ENCODE measurements at places on chromosomes 4 and X.

- DNase-seq: no peak
Measured at GRCh38 chr4:6884341-6884870, 25.2 kb upstream of the TBC1D14 start.

- peak; percentile 82 for DNase-seq
Measured at GRCh38 chr4:118280501-118281218, 72.1 kb downstream of the PRSS12 start.

GRCh38 chr4:182142176-182143085 is 100.8 kb upstream of the TENM3 start:
- DNase-seq: no peak

- no peak for DNase-seq
Measured at GRCh38 chr4:53932796-53933610, 131.4 kb downstream of the CHIC2 start.

DNA sequence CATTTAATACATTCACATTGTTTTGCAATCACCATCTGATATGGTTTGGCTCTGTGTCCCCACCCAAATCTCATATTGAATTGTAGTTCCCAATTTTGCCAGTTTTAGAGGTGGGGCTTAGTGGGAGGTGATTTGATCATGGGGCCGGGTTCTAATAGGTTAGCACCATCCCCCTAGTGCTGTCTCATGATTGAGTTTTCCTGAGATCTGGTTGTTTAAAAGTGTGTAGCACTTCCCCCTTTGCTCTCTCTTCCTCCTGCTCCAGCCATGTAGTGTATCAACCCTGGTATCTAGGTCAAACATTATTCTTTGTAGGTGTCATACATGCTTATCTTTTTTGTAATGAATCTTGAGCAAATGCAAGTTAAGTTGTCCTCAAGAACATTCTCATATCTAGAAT is 83.3 kb upstream of the KIT start:
- DNase-seq: no peak

DNA sequence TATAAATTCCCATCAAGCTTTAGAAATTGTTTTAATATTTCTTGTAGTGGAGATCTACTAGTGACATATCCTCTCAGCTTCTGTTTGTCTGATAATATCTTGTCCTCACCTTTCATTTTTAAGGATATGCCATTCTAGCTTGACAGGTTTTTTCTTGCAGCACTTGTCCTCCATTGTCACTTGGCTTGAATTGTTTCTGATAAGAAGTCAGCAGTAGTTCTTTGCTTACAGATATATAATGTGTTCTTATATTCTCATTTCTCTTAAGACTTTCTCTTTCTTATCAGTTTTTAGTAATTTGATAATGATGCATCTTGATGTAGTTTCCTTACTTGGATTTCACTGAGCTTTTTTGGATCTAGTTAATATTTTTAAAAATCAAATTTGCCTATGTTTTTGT is 120.6 kb upstream of the NUDT6 start:
- peak; percentile 14 for DNase-seq

GRCh38 chr4:34676400-34676799 is 1567.9 kb downstream of the ARAP2 start:
- no peak for DNase-seq

DNA sequence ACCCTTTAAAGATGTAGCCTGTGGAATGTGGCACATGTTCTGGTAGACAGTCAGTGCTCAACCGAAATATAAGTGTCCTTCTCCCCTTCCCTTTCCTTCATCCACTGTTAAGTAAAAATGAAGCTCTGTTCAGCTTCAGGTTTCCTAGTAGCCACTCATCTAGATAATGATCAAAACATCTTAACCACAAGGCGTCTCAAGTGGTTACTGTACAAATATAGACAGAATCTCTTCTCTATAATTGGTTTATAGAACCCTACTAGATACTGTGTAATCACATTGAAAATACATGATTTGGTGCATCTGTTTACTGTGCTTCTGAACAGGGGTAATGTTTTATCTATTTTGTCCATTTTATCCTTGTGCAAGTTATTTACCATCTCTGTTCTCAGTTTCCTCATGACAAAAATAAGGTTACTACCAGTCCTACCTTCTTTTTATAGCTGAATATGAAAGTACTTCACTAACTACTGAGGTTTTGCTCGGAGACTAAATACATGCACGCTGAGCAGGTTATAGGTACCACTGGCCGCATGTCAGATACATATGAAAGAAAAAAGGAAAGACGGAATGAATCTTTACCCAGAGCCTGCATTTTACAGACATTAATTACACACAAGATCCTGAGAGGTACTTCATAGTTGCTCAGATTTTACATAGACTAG is 20.3 kb upstream of the SLC25A4 start:
- DNase-seq: peak; percentile 38

- no peak for DNase-seq
Measured at GRCh38 chrX:94256396-94256795, 582.4 kb downstream of the FAM133A start.

DNA sequence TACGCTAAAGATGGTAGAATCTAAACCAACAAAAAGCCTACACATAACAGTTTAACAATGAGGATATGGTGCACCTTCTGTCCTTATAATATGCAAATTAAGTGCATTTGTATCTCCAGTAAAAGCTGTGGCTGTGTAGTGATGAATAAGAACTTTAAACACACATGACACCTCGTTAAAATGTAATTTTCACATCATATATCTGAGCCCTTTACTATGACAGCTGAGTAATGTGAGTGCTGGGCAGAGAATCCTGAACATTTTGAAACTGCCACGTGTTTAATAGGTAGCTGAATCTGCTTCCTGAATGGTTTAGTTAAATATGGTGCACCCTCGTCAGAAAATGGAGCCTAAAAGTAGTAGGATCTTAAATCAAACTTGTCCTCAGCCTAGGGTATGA is 540.8 kb downstream of the ADGRL3 start:
- DNase-seq: no peak

DNA sequence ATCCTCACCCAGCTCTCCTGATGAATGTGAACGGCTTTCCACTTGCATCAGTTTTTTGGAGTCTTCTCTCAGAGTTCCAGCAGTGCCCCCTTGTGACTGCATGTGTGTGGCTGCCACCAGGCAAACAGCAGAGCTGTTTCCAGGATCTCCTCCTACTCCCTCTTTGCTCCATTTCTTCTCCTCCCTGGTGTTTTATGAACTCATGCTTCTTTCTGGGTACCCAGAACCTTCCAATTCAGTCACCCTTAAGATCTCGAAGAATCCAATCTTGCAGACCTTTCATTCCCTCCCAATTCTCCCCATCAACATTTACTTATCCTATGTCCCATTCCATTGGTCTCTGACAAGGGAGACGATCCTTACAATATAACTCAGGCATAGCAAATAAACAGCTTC is 6.8 kb upstream of the TCEANC start:
- peak; percentile 15 for DNase-seq

Measured in T47D (cell line).